Motor neuron (in vitro differentiated cells): ENCODE measurements at places on chromosomes 3 and 15.

DNA sequence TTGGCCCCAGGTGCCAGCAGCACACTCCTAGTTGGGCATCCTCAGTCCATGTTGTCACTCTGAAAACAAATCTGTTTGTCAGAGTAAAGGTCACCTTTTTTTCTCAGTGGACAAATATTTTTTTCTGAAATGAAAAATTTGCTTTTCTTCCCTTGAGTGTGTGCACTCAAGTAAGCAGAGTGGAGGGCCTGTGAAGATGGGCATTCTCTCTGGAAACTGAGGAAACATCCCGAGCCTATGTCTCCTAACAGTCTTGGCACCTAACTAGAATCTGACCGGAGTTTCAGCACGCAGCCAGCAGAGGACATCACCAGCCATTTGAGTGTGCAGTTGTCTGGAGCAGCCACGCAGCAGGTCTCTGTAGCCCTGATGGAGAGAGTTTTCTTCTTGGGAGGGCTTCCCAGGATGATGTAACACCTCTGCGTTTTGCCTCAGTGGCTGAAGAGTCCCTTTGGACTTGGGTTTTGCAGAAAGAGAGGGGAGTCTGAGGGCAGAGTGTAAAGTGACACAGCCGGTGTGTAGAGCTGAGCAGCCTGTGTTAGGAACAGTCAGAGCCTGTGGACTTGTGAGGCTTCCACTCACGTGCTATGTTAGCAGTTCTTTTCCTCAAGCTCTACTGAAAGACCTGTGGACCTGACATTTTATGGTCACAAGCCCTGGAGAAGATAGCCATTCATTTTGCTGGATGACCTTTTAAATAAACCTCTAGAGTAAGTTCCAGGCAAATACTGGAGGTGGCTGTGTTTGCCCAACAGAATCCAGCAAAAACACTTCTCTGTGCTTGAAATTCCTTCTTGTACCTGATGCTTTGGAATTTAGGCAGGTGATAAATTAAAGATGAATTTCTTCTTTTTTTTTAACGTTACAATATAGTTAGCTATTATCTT, 51.6 kb downstream of the ABHD2 start:
- no peak for ATAC-seq

GRCh38 chr15:69161878-69162213, 1.4 kb downstream of the GLCE start:
- ATAC-seq, result peak; percentile 2

DNA sequence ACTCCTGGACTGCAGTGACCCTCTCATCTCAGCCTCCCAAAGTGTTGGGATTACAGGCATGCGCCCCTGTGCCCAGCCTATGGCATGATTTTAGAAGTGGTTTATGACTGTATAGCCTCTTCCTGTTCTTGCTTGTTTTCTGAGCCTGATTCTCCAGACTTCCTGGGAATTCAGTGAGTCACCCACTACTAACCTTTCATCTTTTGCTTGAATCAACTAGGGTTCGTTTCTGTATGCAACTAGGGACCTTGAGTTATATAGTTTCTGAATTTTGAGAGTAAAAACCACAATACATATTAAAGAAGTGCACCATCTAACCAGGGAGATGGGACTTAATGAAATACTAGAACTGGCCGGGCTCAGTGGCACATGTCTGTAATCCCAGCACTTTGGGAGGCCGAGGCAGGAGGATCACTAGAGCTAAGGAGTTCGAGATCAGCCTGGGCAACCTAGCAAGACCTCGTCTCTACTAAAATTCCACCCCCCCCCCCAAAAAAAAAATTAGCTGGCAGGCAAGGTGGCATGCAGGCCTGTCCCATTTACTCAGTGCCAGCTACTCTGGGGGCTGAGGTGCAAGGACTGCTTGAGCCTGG, 76.0 kb downstream of the ZNF609 start:
- ATAC-seq, result peak; percentile 77

GRCh38 chr15:85854345-85855097, 59.8 kb upstream of the KLHL25 start:
- ATAC-seq, result peak; percentile 78

DNA sequence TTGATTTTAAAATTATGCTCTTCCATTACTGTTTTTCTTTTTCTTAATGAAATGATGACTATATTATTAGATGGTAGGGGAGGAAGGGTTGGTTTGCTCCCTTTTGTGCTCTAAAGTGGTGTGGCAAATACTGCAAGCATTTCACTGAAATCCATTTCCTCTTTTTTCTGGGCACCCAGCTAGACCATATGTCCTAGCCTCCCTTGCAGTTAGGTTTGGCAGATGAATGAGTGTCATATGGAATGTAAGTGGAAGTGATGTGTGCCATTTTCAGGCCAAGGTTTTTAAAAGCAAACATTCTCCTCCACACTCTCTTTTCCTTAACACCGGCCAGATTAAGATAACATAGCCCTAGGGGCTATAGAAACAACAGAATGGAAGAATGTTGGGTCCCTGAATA, 363.0 kb downstream of the FGF12 start:
- no peak for ATAC-seq

- no peak for ATAC-seq
These were observed 396.1 kb downstream of the UNC13C start for GRCh38 chr15:54374184-54374952.

DNA sequence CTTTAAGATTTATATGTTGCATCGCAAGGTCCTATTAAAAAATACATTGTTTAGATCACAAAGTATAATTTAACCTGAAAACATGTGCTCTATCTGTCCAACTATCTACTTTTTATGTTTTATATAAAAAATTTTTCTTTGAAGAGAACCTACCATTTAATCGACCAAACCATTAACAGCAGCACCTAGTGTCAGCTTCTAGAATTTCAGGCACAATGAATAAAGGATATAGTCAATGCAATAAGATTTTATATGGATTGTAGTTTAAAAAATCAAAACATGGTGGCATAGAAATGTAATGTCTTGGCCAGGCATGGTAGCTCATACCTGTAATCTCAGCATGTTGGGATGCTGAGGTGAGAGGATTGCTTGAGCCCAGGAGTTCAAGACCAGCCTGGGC, 313.7 kb downstream of the GAP43 start:
- no peak for ATAC-seq

DNA sequence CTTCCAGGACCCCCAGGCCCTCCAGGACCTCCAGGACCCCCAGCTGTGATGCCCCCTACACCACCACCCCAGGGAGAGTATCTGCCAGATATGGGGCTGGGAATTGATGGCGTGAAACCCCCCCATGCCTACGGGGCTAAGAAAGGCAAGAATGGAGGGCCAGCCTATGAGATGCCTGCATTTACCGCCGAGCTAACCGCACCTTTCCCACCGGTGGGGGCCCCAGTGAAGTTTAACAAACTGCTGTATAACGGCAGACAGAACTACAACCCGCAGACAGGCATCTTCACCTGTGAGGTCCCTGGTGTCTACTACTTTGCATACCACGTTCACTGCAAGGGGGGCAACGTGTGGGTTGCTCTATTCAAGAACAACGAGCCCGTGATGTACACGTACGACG, 22.1 kb upstream of the CMSS1 start:
- ATAC-seq, result no peak

- ATAC-seq, result no peak
These were observed 12.2 kb downstream of the TMEM43 start for GRCh38 chr3:14137004-14137403.

- ATAC-seq, result no peak
These were observed 52.2 kb downstream of the SLCO2A1 start for GRCh38 chr3:133977568-133977967.
